ENCODE measurements at places on chromosomes 4 and X.

GRCh38 chr4:11650801-11651596 lies 222.3 kb upstream of the HS3ST1 start:
- DNase-seq = peak; percentile 55

DNA sequence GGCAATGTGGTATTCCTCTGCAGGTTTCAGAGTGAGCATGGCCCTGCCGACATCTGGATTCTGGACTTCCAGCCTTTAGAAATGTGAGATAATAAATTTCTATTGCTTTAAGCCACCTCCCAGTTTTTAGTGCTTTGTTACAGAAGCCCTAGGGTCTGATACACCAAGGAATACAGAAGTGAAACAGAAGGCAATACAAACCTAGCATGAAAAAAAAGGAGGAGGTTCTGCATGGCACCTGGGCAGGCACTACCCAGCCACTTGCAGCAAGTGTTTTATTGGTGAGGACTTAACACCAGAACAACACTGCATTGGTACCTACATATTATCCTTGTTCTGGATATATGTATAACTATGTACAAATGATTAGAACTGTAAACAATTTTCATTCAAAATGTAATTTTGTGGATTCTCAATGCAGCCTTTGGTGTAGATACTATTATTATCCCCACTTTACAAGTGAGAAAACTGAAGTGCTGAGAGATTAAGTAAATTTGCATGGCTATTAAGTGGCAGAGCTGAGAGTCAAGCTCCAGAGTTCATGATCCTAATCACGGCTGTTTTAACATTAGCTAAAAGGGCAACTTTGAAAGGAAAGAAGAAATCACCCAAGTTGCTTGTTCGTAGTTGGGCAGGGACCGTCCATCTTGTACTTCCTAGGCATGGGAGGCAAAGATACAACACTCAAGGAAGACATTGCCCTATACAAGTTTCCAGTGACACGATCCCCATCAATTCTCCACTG lies 71.8 kb downstream of the IL21 start:
- DNase-seq = no peak

- no peak for DNase-seq
Measured at GRCh38 chr4:55604996-55605395, 13.0 kb upstream of the PDCL2 start.

GRCh38 chr4:123319639-123320038 lies 77.0 kb upstream of the SPRY1 start:
- no peak for DNase-seq

DNA sequence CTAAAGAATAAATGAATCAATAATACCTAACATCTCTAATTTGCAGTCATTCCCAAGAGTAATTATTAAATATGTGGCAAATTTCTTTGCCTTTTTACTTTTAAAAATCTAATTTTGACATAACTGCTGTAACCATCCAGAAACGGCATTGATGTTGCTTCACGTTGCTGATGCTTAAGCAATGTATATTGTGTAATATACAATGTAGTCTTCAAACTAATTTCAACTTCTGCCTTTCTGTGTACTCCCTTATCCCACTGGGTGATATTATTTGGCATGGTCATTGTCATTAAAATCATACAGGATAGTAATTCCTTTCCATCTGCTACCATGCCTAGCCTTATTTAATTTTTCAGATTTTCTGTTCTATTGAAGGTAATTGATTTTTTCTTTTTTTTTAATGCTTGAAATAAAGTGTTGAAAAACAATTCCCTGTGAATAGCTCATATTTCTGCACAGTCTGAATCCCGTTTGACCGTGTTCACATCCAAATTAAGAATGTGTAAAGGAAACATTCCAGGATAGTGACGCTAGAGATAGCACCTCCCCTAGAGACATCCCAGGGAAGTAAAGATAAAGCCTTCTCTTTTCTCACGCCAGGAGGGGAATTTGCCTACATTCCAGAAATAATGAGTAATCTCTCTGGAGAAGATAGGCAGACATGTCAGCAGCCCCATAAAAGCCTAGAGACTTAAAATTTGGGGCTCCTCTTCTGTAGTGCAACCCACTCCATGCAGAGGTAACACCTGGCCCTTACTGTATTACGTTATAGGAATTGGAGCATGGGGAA lies 8.6 kb downstream of the FAM200B start:
- DNase-seq = no peak

DNA sequence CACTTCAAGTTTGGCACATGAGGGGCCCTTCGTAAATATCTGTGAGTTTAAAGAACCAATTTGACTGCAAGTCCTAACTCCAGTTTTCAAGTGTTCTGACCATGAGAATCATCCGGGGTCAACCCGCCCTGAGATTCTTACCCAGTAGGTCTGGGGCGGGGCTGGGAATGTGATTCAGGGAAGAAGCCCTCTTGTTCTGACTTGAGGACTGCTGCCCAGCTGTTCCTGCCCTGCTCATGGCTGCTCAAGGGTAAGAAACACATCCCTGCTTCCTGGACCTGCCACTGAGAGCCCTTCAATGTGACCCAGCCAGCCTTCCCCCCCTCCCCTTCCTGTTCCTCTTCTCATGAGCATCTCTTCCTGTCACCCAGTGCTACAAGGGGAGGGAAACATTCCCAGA lies 92.7 kb upstream of the PGRMC2 start:
- DNase-seq = no peak

DNA sequence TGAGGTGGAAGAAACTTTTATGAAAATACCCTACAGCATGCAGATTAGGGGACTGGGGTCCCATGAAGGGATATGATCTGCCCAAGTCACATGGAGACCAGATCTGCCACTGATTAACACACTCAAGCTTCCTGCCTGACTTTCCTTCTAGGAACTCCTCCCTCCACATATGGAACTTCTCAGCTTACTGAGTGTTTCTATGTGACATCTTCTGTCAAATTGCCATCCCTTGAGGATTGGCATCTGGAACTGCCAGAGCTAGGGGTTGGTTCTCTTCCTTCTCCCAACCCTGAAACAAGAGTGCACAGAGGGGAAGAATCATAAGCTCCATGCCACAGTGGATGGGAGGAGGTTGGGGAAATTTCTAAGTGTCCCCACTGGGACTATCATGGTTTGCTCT lies 150.6 kb upstream of the MBNL3 start:
- no peak for DNase-seq

DNA sequence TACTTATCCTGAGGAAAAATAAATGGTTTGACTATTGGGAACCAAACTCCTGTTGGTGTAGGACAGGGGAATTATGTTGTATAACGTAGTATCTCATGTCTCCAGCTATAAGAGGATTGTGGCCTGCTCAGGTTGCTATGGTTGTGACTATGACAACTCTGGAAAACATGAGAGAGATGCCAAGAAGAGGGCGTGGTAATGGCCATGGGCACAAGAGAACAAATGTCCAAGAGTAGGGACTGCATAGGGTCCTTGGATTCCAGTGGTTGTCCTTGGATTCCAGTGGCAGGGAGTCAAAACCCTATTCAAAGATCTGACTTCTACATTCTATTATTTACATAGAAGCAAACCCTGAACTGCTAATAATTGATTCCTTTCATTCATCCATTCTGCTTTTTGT lies 6.8 kb upstream of the MOB1B start:
- no peak for DNase-seq

GRCh38 chrX:134713618-134714107 lies 55.4 kb upstream of the PLAC1 start:
- DNase-seq = no peak

- DNase-seq = no peak
Measured at GRCh38 chr4:22739968-22740367, 47.2 kb downstream of the GBA3 start.

GRCh38 chrX:134821370-134821769 lies 163.1 kb upstream of the PLAC1 start:
- DNase-seq = no peak

DNA sequence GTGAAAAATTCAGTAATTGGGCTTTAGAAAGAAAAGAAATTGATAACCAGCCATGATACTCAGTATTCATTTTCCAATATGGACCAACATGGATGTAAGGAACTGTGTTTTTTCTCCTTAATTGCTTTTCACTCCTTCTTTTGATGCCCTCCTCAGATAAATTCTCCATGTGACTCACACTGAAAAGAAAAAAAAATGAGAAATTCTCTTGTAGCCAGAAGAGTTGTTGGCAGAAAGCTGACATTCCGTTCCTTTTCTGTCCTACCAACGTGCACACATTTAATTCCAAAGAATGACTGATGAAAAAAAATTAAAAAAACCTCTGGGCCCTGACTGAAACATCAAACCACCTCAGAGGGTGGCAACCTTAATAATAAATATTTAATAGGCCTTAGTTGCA lies 153.1 kb downstream of the AMELX start:
- no peak for DNase-seq

- DNase-seq = no peak
Measured at GRCh38 chr4:110514889-110515479, 39.0 kb downstream of the ENPEP start.

- DNase-seq = no peak
Measured at GRCh38 chr4:116217781-116218180, 867.6 kb downstream of the TRAM1L1 start.

GRCh38 chr4:7868892-7869471 lies 70.7 kb downstream of the AFAP1 start:
- no peak for DNase-seq
